ENCODE measurements at places on chromosomes 5 and 9. TPM values are rescaled to one million over a fixed set of nuclear protein-coding genes. Genes with fewer than 3 reads are reported as not detected.

NRARP gene
- 2.8 TPM for polyA plus RNA-seq

RNF208 gene
- 3.2 TPM for polyA plus RNA-seq

OBP2A gene
- 0.33 TPM for polyA plus RNA-seq

MARCOL gene
- not detected for polyA plus RNA-seq

PAX5 gene
- 0.11 TPM for polyA plus RNA-seq

CDH6 gene
- polyA plus RNA-seq: 4.8 TPM

TEK gene
- polyA plus RNA-seq: 40.6 TPM

AK1 gene
- polyA plus RNA-seq: 45.3 TPM

ZFP2 gene
- polyA plus RNA-seq: 9.2 TPM

SEMA5A gene
- 38.2 TPM for polyA plus RNA-seq

PAEP gene
- polyA plus RNA-seq: not detected

HTR4 gene
- 0.17 TPM for polyA plus RNA-seq

EDIL3 gene
- polyA plus RNA-seq: 47.9 TPM

FLT4 gene
- 25.6 TPM for polyA plus RNA-seq

MARCHF6 gene
- 192 TPM for polyA plus RNA-seq

NME5 gene
- 5.8 TPM for polyA plus RNA-seq

FOXD4L5 gene
- polyA plus RNA-seq: 0.13 TPM

TMEM38B gene
- 12.7 TPM for polyA plus RNA-seq

TPRN gene
- polyA plus RNA-seq: 19.6 TPM

TCF7 gene
- 11.9 TPM for polyA plus RNA-seq

AFAP1L1 gene
- 19.0 TPM for polyA plus RNA-seq

C5orf52 gene
- not detected for polyA plus RNA-seq

CBY3 gene
- polyA plus RNA-seq: 0.23 TPM

Data from left renal pelvis (tissue), 4 donors.